Mucosa of gallbladder (tissue), 1 donor: ENCODE measurements at places on chromosomes 1 and 21. TPM values are rescaled to one million over a fixed set of nuclear protein-coding genes. Genes with fewer than 3 reads are reported as not detected.

- DNase-seq = no peak
Measured at GRCh38 chr1:98130408-98130807, 209.6 kb upstream of the DPYD start.

DNA sequence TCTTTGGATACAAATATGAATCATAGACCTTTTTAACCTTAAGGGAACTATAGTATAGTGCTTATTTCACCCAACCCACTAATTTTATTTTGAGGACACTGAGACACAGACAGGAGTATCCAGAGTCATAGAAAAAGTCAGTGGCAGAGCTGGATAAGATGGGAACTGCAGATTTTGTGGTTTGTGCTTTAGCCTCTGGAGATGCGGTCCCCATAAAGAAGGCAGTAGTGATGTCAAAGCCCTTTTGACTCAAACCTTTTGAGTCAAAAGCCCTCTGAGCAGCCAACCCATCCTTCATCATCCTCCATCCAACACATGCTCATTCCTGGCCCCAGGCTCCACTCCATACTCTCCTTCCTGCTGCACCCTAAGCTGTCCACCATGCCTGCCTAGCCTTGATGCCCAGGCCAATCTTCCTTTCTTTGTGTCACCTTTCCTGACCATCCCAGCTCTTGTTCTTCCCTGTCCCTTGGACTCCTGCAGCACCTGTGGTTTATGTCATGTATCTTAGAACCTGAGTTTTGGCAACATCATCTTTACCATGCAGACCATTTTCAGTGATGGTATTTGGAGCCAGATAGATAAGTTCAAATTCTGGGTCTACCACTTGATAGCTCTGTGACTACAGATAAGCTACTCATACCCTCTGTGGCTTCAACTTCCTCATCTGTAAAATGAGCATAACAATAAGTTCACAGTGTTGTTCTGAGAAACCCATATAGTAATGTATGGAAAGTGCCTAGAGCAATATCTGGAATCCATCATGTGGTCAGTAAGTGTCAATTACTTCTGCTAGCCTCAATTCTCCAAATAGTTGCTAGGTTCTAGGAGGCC, 20.1 kb downstream of the SLAMF1 start:
- no peak for DNase-seq

GRCh38 chr1:239555350-239555749, 169.0 kb downstream of the CHRM3 start:
- no peak for DNase-seq

DNA sequence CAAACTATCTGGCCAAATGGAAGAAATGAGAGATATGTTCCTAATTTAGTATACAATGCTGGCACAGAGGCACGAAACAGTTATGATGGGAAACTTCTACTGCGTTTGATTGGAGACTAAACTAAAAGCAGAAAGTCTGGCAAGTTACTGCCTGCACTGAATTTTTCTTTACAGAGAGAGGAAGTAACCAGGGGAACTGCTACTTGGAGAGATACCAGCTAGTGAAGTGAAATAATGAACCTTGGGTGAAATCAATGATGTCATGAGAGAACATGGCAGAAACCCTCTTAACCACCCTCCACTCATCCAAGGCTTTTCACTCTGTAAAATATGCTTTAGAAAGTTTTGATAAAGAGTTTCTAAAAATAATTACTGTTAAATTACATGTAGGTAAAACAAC, 29.3 kb downstream of the NIBAN1 start:
- DNase-seq = no peak

The CCDC181 gene
- 5.6 TPM for total RNA-seq
